ENCODE measurements at places on chromosomes 4 and X.

DNA sequence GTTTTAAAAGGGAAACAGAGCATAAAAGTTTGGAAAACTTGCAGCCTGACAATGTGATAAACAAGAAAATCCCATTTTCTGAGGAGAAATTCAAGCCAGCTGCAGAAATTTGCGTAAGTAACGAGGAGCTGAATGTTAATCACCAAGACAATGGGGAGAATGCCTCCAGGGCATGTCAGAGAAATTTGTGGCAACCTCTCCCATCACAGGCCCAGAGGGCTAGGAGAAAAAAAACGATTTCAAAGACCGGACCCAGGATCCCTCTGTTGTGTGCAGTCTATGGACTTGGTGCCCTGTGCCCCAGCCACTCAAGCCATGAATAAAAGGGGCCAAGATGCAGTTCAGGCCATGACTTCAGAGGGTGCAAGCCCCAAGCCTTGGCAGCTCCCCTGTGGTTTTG lies 355.4 kb upstream of the NDST3 start:
- DNase-seq, result no peak

- no peak for DNase-seq
Measured at GRCh38 chr4:139738846-139739613, 73.4 kb downstream of the MGST2 start.

DNA sequence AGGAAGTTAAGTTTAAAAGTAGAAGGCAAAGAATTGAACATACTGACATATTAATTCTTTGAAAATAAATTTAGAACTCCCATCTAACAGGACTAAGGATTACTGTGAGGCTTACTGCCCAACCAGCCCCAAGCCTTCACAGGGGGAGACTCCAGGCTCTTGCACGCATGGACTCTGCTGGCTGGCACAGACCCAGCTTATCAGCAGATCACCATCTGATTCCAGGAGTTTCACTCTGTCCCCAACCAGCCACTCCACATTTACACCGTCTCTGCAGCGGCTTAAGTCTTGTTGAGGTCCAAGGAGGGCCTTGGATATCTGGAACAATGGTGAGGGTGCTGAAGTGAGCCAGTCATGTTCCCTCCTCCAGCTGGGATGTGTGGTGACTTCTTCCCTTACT lies 16.4 kb upstream of the OTUD4 start:
- no peak for DNase-seq

DNA sequence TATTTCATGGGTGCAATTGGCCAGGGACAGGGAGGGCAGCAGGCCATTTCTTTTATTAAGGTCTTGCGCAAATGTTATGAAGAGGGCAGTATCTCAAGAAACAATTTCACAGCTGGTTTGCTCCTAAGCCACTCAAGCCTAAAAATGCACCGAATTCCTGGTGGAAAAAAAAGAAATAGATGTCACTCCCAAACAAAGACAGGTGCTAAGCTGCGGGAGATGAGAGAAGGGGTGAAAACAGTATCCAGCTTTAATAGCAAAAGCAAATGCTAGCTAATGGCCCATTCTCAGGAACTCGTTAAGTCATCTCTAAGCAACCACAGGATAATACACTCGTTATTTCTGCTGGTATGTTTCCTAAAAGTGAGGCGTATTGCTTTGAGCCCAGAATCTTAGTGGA lies 116.4 kb downstream of the ARX start:
- no peak for DNase-seq

GRCh38 chr4:94947681-94948108 lies 189.9 kb downstream of the BMPR1B start:
- no peak for DNase-seq

DNA sequence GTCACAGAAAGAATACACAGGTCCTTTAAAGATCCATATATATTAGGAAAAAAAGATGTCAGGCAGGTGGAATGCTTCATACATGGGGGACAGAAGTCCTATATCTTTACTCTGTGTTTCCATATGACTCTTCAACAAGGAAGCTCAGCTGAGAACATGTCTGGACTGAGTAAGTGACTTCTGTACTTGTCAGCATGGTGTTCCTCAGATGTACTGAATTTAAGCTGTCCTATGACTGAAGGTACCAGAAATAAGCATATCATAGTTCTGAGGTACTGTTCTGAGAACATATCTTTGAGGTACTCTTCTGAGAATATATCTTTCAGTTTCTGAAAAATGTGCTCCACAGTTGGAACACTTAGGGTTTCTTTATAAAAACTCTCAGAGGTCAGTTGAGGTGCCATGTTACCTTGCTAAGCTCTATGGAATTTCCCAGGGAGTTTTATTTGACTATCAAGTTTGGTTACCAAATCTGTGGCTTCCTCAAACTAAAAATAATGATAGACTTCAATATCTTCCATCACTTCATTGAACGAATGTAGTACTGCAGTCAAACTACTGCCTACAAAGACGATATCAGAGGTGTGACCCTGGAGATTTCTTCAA lies 597.2 kb upstream of the GNPDA2 start:
- DNase-seq, result no peak

DNA sequence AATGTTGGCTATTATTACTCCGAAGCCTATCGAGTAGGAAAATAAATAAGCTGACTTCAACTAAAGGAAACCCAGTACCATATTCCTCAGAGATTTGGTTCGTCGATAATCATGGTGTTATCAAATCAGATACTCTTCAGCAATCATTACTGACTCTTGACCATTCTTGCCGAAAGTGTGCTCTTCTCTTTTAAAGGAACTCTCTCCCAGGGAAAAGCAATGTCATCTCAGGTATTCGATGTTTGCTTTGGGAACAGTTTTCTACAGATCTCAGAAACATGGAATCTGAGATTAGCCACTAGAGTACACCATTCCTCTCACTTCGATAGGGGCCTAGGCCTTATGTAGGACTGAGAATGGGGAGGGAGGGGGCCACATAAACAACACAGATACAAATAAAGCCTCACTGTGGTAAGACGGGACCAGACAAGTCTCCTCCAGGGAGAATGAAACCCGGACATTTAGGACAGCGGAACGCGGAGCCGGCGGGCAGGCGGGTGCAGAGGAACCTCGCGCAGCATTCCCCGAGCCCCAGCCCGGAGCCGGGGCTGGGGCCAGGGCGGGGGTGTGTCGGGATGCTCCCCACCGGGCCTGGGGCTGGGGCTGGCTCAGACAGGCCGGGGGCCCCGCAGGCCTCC lies 581 bp downstream of the DNAJB14 start:
- DNase-seq, result no peak

GRCh38 chr4:158428242-158428641 lies 93.4 kb upstream of the RXFP1 start:
- DNase-seq, result no peak

DNA sequence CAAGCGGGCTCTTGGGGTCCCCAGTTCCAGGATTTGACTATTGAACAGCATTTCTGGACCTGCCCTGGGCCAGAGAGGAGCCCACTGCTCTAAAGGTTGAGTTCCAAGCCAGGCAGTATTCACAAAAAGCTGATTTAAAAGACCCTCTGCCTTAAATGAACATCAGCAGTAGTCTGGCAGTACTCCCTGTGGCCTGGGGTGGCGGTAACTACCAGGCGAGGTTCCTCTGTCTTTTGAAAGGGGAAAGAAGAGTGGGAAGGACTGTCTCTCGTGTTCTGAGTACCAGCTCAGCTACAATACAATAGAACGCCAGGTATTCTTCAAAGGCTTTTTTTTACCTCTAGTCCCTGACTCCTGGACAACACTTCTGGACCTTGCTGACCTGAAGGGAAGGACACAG lies 456.4 kb upstream of the TEX13C start:
- DNase-seq, result no peak

DNA sequence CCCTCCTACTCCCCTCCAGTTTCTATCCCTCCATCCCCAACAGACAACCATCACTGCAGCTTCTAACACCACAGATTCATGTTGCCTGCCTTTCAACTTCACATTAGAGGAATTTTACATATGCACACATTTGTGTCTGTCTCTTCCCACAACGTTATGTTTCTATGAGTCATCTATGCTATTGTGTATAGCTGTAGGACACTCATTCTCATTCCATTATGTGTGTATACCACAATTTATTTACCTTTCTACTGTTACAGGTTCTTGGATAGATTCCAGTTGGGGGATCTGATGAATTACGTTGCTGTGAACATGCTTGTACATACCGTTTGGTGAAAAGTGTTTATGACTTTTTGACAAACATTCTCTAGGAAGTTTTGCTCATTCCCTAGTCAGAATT lies 58.8 kb upstream of the TRPC3 start:
- no peak for DNase-seq

DNA sequence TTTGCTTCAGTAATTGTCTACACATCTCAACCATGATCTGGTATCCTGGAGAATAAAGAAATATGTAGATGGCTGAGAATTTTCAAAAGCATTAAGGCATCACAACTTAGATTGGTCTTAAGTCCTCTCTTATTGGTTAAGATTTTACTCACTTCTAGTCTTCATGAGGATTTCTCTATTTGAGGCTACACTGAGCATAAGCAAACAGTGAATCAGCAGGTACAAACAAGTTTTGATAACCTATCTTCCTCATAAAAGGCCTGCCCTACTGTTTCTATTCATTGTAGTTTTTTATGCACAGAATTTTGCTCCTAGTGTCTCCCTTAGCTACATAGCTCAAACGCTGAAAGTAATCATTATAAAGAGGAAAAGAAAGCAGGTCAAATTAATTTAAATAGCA lies 460.7 kb upstream of the RPS6KA3 start:
- DNase-seq, result no peak

DNA sequence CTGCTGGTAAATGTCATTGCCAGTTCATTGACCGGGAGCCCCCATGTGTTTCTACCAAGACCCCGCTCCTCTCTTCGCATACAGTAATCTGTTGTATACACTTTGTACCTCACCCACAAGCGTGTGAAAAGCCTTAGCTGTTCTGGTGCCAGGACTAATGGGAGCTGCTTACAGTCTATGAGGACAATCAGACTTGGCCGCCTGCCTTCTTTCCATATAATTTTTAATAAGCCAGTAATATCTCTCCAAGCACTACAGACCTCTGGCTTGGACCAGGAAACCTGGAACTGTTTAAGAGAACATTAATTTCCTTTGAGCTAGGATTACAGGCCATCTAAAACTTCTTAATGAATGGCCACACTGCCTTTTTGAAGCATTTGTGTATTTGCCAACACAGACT lies 149.7 kb upstream of the MSX1 start:
- no peak for DNase-seq

GRCh38 chrX:78710171-78710570 lies 37.3 kb upstream of the LPAR4 start:
- DNase-seq, result no peak

- DNase-seq, result no peak
Measured at GRCh38 chr4:30763321-30763727, 43.2 kb downstream of the PCDH7 start.

GRCh38 chr4:98784947-98785706 lies 126.7 kb upstream of the TSPAN5 start:
- DNase-seq, result no peak

- no peak for DNase-seq
Measured at GRCh38 chr4:161252520-161253141, 911.2 kb downstream of the FSTL5 start.

DNA sequence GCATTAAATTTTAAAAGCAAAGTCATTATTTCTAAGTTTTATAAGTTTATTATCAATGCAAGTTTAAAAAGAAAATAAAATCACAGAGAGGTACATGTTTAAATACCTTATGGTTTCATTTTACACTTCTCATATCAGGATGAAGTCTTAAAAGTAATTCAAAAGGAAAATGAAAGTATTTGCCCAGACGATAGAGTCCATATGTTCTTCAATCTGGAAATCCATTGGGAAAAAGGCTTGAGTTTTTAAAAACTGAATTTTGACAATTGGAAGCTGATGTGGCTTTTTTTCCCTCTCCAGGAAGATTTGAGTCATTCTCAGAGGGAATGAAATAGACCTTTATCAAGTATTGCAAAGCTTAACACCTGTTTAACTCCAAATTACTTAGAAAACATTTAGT lies 37.1 kb downstream of the MAB21L2 start:
- no peak for DNase-seq

DNA sequence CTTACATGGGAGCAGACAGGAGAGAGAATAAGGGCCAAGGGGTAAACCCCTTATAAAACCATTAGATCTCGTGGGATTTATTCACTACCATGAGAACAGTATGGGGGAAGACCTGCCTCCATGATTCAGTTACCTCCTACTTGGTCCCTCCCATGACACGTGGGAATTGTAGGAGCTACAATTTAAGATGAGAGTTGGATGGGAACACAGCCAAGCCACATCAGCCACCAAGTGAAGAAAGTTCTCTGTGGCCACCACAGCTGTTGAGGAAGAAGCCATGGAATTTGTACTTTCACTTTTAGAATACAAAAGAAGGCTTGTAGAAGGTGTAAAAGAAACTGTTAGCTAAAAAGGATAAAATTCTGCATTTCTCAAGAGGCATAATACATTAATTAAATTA lies 67.0 kb upstream of the CXorf51A start:
- no peak for DNase-seq

- no peak for DNase-seq
Measured at GRCh38 chr4:10092481-10093270, 23.9 kb downstream of the WDR1 start.

GRCh38 chrX:21004835-21005234 lies 369.4 kb upstream of the CNKSR2 start:
- no peak for DNase-seq
